ENCODE measurements at places on chromosomes 2 and 18.

DNA sequence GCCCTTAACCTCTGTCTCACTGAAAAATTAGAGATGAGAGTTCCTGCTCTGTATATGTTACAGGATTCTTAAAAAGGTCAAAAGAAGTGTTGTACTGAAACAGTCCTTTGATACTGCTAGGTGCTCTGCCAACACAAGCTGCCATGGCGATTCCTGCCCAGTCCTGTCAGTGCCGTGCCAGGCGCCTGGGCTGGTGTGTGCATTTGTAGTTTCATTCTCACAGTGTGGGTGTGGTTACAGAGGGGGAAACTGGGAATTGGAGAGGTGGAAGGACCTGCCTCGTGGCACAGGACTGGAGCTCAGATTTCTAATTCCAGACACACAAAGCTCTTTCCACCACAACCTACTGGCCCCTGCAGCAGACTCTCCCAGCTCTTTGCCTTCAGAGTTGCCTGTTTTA is 122.3 kb upstream of the RAB6C start:
- no peak for DNase-seq

DNA sequence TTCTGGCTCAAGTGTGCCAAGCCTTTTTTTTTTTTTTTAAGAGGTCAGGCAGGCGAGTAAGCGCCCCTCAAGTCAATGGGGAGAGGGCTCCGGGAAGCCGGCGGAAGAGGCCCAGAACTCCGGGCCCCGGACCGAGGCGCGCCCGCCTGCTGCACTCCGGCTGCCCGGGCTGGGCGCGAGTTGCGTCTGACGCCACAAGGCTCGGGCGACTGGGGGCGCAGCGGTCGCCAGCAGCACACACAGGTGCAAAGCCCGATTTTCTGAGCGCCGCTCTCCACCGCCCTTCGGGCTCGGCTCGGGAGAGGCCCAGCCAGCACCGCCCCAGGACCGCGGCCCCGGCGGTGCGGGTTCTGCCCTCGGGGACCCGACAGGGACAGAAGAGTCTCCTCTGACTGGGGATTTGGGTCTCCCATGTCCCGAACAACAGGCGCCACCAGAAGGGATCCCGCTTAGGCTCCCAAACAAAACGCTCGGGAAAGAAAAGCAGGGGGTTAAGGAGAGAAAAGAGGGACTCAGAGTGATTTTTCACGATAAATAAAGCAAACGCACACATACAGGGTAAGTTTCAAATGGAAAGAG is 787 bp downstream of the ERBB4 start:
- no peak for DNase-seq

GRCh38 chr2:35787302-35788031 is 568.1 kb upstream of the CRIM1 start:
- no peak for DNase-seq

DNA sequence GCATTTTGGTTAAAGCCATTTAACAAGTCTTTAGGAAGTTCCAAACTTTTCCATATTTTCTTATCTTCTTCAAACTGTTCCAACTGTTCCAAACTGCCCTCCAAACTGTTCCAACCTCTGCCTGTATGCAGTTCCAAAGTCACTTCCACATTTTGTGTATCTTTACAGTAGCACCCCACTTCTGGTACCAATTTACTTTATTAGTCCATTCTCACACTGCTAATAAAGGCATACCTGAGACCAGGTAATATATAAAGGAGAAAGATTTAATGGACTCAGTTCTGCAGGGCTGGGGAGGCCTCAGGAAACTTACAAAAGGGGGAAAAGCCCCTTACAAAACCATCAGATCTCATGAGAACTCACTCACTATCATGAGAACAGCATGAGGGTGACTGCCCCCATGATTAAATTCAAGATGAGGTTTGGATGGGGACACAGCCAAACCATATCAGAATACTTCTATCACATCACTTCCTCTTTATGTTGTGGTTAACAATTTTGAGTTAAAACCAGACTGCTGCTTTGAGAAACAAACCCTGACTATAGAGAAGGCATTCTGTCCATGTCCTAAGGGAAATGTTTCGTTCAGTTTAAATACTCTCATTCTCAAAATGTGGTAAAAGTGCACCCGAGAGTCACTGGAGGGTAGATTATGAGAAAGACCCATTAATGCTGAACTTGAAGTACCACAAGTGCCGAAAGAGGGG is 11.0 kb downstream of the IL18R1 start:
- DNase-seq: no peak

- DNase-seq: no peak
These were observed 43.9 kb downstream of the PKDCC start for GRCh38 chr2:42091671-42092070.

GRCh38 chr2:130813722-130814121 is 23.0 kb upstream of the ARHGEF4 start:
- no peak for DNase-seq

DNA sequence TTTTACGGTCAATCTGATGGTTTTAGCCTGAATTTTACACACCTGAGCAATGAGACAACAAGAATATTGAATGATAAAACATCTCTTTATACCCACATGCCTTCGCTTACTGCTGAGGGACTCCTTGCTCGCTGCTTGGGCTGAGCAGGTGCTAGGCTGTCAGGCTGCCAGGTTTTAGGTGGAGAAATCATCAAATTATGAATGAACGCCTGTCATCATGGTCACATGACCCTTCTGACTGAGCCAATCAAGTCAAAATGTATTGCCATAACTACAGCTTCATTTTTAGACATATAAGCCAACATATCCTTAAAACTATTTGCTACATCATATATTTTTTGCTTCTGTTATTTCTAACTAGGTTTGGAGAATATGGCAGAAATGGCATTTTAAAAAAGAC is 274.0 kb downstream of the LNPK start:
- no peak for DNase-seq

DNA sequence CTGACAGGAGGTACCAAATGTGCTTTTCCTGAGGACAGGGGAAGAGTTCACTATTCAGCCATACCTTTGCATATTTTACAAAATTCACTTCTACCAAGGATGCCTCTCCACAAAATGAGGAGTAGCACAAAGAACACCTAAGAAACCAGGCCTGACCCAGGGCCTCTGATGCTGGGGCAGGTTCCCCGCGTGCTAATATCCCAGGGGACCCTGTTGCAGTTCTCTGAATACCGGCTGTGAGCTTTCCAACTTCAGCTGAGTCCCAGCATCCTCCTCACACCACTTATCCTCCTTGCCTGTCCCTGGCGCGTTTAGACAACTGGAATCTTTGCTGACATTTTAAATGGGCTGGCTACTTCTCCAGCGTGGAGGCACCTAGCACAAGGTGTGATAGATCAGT is 142.3 kb downstream of the BCL2 start:
- no peak for DNase-seq

DNA sequence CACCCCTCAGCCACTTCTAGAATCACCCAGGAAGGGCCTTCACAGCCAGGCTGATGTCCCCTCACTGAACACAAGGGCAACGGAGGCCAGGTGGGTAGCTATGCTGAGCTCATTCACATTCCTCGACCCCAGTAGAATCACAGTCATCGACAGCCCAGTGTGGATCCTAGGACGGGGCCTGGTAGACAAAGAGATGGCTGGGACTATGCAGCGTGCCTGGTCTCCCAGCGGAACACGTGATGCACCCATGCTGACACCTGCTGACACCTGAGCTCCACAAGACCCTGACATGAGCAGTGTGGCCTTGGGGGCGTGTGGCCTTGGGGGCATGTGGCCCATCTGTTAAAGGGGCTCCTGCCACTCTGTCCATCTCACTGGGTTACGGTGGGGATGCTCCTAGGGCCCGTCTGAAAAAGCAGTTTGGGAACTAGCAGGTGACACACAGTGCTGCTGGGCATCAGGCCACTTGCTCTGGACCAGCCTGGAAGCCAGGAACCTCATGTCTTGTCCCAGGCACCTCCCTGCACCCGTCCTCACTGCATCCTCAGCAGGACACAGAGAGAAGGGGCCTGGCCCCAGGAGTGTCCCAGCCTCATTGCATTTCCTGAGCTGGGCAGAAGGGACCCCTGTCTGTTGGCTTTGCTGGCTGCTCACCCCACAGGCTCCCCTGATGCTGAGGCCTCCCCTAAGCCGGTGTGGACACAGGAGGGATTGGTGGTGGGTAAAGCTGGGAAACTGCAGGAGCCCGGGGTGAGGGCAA is 9.7 kb downstream of the ECEL1 start:
- DNase-seq: no peak

DNA sequence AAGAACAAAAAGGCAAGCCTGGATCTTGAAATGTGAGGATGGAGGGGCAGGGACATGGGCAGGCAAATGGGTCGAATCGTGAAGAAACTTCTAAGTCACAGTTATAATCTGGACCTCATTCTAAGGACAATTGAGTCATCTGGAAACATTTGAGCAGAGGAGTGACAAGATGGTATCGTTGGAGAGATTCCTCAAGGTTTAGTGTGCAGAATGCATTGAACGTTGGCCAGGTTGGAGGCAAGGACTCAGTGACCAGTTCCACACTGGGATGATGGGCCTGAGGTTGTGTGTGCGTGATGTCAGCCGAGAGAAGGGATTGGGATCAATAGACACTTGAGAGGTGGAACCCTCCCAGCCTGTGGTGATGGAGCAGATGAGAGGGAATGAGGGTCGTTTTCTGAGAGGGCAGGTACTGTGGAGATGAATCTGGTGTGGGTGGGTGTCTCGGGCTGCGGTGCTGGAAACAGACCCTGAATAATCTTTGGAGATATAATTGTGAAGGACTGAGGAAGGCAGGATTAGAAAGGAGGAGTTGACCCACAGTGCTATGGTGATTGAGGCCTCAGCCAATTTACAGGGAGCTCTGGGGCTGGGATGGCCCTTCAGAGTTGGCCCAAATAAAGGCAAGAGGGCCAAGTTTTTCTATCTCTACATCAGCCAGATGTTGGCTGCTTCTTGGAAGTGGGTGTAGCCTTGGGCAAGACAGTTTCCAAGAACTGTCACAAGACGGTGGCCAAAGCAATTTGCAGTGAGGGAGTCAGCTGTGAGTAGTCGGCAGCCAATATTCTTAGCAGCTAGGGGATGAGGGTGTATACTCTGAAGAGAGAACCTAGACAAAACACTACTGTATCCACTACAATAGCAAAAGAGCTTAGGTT is 5.8 kb upstream of the ZNF532 start:
- DNase-seq: no peak

- no peak for DNase-seq
These were observed 1252.7 kb upstream of the FAM98A start for GRCh38 chr2:34851804-34852203.

- no peak for DNase-seq
These were observed 31.3 kb downstream of the CNGA3 start for GRCh38 chr2:98377544-98377943.

GRCh38 chr2:235138339-235138738 is 186.5 kb downstream of the SH3BP4 start:
- no peak for DNase-seq

DNA sequence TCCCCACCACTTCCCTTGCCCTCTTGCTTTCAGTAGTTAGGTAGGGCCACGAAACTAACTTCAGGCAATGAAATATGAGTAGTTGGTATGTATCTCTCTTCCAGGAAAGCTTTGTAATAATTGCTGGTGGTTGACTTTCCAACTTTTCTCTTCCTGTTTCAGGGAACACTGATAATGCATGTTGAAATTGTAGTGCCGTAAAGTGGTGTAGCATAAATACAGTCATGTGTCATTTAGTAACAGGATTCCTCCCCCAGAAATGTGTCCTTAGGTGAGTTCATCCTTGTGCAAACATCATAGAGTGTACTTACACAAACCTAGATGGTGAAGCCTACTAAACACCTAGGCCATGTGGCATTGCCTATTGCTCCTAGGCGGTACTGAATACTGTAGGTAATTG is 429.2 kb downstream of the PID1 start:
- DNase-seq: no peak

DNA sequence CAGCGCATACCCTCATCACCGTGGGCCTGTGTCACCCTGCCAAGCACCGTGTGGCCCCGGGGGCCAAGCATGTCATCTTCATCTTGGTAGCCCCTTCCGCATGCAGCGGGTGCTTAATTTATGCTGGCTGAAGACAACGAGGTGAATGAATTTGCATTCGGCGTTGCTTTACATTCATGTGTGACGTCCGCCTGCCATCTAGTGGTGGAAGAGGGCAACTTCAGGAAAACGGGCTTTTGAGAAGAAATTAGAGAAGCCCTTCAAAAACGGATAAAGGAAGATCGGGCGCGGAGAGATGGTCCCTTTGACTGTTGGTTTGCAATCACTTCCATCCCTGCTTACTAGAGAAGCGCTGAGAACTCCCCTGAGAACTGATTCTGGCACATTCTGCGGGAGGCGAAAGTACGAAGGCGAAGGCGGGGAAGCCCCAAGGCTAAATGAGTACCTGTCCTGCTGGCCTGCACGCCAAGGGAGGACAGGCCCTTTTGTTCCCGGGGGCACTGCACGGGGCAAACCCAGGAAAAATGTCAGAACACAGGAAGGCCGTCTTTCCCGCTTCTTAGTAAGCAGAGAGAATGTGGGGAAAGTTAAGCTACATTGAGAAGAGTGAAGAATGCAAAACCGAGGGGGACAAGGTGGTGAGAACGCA is 145.9 kb downstream of the ZNF516 start:
- peak; percentile 9 for DNase-seq

DNA sequence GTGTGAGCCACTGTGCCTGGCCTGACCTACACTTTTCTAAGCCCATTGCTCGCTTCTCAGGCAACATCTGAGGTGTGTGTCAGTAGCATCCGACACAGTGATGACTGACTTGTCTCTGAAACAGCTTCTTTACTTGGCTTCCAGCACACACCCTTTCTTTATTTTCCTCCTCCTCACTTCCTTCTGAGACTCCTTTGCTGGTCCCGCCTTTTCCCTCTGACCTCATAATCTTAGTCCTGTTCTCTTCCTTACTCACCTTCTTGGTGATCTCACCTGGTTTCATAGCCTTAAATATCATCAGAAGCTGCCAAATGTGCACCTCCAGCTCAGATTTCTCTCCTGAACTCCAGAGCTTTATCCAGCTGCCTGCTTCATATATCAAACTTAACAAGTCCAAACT is 66.6 kb upstream of the PELI1 start:
- DNase-seq: no peak

- no peak for DNase-seq
These were observed 28.3 kb upstream of the CCL20 start for GRCh38 chr2:227785293-227785692.

DNA sequence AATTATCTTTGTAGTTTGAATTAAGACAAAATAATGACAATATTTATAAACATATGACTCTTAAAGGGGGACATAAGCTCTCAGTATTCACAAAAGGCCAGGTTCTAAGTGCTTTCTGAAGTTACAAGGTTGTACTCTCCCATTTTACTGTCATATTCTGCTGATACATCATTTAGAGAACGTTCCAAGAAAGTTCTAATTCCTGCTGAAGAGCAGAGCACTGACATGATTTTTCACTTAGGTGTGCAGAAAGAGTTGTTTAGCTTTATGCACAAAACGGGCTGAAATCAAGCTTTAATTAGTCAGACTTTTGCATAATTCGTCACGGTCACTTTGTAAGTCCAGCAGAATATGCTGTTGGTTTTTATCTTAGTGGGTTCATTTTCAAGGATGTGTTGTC is 37.3 kb downstream of the ADAM23 start:
- no peak for DNase-seq

GRCh38 chr2:62455957-62456692 is 49.9 kb downstream of the TMEM17 start:
- no peak for DNase-seq

- no peak for DNase-seq
These were observed 22.0 kb downstream of the TSPYL6 start for GRCh38 chr2:54233832-54234649.

- DNase-seq: no peak
These were observed 62.1 kb upstream of the SLC16A14 start for GRCh38 chr2:230130668-230131364.

- DNase-seq: no peak
These were observed 278.9 kb downstream of the TSN start for GRCh38 chr2:122034344-122034743.

- DNase-seq: no peak
These were observed 785.1 kb downstream of the GALR1 start for GRCh38 chr18:78034755-78035154.

All from stimulated activated CD8-positive, alpha-beta memory T cell treated with anti-CD3 and anti-CD28 coated beads, Interleukin-4, amount 100 ng/mL, for 1 hour (primary cell).